ENCODE measurements at places on chromosomes 2 and 18. TPM values are rescaled to one million over a fixed set of nuclear protein-coding genes. Genes with fewer than 3 reads are reported as not detected.

DNA sequence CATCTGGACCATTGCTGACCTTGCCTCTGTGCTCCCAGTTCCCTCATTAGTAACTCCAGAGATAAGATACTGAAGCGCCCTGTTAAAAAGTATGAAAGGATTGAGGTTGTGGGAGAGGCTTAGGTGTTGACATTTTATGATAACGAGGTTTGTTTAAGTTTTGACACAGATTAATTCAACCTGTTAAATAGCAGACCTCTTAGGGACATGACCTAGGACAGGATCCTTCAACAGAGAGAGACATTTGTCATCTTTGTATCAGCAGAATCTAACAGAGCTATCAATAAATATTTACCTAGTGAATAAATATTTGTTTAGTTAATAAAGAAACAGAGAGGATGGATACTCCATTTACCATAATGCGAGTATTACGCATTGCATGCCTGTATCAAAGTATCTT, 99.5 kb downstream of the DCC start:
- no peaks in the 10 kb centered on the region for H3K36me3 ChIP-seq
- no peak for DNase-seq
- no peak overlapping the region for H3K27ac ChIP-seq
- 0 out of 2 replicates have a peak, but pooled peaks cover 2% of the 10 kb centered on the region for H3K4me1 ChIP-seq

DNA sequence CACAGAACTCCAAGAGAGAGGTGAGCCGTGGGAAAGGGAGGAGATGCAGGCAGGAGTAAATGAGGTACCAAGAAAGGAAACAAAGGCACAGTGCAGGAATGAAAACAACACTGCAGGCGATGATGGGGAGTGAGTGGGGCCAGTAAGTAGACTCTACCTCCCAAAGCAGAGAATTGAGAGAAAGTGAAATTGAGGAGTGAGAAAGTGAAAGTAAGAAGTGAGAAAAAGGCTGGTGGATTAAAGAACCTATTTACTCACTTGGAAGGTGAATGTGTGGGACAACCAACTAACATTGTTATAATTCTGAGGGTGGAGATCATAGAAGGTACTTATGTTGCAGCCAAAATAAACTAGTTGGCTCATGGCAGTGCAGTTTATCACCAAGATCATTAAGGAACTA, 193.1 kb upstream of the TMEM200C start:
- H3K27ac ChIP-seq: no peak overlapping the region
- no peak overlapping the region for H3K4me3 ChIP-seq
- DNase-seq: no peak
- no peaks in the 10 kb centered on the region for H3K4me1 ChIP-seq

DNA sequence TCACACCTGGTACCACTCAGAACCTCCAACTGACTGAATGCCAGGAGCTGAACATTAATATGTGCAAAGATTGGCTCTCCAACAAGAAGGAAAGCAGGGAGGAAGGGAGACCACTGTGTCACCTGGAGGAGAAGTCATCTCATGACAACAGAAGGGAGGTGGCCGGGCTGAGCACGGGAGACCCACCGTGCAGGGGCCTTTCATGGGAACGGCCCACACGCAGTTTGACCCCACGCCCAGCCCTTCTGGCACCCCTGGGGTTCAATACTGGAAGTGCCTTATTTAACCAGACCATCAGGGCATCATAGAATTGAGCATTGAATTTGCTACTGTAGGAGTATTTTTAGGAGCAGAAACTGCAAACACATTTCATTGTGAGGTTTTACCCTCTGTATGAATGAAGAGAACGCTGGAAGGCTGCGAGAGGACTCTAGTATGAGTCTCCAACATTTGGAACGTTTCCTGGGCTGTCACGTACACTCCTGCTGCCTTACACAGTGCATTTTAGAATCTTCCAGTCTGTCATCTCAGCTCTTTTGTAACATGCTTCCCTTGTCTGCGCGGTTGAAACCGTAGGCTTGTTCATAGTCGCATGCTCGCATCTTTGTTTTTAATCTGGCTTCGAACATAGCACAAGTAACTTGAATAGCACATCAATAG, 132.1 kb downstream of the NFATC1 start:
- no peak for DNase-seq
- H3K36me3 ChIP-seq: no peaks in the 10 kb centered on the region
- H3K27me3 ChIP-seq: no peaks in the 10 kb centered on the region
- no peak overlapping the region for H3K27ac ChIP-seq
- no peak overlapping the region for H3K4me3 ChIP-seq

DNA sequence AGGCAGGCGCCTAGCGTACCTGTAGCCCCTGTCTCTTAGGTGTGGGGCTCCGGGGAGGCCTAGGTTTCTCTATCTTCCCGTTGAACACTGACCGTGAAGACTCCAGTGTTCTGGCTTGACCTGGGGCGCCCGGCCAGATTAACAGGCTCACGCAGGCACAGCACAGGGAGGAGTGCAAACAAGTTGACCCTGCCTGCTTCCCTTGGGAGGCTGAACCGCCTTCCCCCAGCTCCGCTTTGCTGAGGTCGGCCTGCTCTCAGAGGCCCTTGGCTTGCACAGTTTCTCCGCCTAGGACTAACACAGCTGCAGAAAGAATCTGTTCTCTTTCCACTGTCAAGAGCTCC, 567 bp downstream of the PCYOX1 start:
- peak; percentile 35 for DNase-seq
- peaks cover 9% of the 10 kb centered on the region for H3K4me1 ChIP-seq
- 0 out of 2 replicates have a peak, but pooled peaks cover 9% of the 10 kb centered on the region for H3K36me3 ChIP-seq
- H3K27ac ChIP-seq: no peak overlapping the region

GRCh38 chr2:126431136-126431535, 224.8 kb upstream of the GYPC start:
- H3K4me1 ChIP-seq: no peaks in the 10 kb centered on the region
- H3K27ac ChIP-seq: no peak overlapping the region
- no peaks in the 10 kb centered on the region for H3K36me3 ChIP-seq
- no peaks in the 10 kb centered on the region for H3K27me3 ChIP-seq
- H3K4me3 ChIP-seq: no peak overlapping the region

DNA sequence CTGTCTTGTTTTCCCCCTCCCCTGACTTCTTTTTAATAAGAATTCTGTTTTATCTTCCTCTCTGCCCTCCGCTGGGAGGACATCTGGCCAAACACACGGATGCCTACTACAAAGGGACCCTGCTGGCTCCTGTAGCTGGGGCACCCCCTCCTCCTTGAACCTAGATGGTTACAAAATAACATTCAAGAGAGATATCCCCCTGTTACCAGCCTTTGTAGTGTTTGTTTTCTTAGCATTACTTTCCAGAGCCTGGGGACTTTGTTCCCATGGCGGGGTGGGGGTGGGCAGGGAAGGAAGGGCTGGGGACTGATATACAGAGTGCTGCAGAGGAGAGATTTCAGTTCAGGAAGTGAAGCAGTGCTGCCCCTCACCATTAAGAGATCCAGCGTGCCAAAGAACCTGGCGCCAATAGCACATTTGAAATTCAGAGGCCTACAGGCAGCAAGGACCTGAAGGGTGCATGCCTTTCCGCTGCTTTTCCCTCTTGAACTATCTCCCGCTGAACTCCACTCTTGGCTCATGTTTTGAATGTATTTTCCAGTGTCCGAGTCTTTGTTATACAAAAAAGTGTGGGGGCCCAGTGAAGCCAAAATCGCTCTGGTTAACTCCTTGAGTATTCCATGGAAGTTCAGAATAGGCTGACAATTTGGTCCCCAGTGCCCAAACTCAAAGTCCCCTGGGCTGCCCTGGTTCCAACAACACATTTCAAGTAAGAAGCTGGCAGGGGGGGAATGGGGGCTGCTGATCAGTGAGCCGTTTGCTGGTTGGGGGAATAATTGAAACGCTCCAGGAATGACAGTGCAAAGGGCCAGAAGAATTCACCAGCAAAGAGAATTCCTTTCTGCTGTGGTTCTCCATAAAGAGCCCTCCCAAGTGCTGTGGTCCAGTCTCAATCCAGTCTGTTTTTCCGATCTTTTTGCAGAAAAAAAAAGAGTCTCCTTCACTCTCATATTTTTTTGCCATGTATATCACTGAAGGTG, 94.8 kb upstream of the THOC1 start:
- H3K27me3 ChIP-seq: no peaks in the 10 kb centered on the region
- H3K36me3 ChIP-seq: no peaks in the 10 kb centered on the region
- H3K4me3 ChIP-seq: no peak overlapping the region
- H3K4me1 ChIP-seq: peaks cover 19% of the 10 kb centered on the region
- no peak overlapping the region for H3K27ac ChIP-seq

GRCh38 chr2:102262216-102263129, 48.9 kb upstream of the IL1RL1 start:
- no peaks in the 10 kb centered on the region for H3K36me3 ChIP-seq
- H3K27me3 ChIP-seq: no peaks in the 10 kb centered on the region
- no peak overlapping the region for H3K4me3 ChIP-seq
- no peak for DNase-seq
- no peaks in the 10 kb centered on the region for H3K4me1 ChIP-seq

DNA sequence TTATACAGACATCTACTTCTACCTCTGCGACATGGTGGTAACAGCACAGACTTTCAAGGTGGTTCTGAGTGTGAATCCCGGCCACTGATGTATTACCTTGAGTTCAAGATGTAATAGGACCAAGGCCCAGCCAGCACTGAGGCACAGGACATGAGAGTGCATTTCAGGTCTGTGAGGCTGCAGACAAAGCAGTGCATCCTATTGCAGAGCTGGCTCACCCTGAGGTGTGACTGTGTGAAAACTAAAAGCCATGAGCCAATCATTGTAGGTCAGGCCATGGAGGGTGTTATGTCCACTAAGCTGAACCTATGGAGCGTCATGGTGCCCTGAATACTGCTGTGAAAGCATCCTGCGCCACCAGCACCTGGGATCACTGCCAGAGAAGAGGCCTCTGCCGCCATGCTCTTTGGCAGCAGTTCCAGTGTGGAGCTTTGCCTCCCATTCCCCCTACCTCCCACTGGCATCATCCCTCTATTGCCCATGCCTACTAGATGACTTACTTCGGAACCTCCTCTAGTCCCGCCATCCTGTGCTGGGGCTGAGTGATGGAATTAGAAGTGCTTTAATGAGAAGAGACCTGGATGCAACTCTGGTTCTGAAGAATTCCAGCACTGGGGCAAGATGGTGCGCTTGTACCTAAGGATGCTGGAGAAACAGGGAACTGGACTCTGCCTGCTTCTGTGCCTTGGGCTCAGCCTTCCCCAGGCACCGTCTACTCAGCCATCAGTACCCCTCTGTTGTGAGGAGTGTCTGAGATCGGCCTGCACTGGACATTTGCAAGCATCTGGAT, 112.0 kb upstream of the RMDN2 start:
- H3K27me3 ChIP-seq: no peaks in the 10 kb centered on the region
- H3K27ac ChIP-seq: no peak overlapping the region
- H3K36me3 ChIP-seq: no peaks in the 10 kb centered on the region
- no peak for DNase-seq
- H3K4me1 ChIP-seq: no peaks in the 10 kb centered on the region

DNA sequence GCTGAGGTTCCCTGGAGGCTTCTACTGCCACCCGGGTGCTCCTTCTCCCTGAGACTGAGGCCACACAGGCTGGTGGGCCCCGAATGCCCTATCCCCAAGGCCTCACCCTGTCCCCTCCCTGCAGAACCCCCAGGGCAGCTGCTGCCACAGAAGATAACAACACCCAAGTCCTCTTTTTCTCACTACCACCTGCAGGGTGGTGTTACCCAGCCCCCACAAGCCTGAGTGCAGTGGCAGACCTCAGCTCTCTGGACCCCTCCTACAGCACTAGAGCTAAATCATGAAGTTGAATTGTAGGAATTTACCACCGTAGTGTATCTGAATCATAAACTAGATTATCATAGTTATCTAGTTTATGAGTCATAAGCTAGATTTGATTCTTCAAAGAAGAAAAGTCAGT, 7.3 kb upstream of the CENPA start:
- no peak overlapping the region for H3K27ac ChIP-seq
- H3K4me1 ChIP-seq: no peaks in the 10 kb centered on the region
- H3K27me3 ChIP-seq: no peaks in the 10 kb centered on the region
- H3K4me3 ChIP-seq: no peak overlapping the region

- no peak overlapping the region for H3K27ac ChIP-seq
- no peaks in the 10 kb centered on the region for H3K36me3 ChIP-seq
- H3K4me1 ChIP-seq: peaks cover 4% of the 10 kb centered on the region
- no peak overlapping the region for H3K4me3 ChIP-seq
- no peak for DNase-seq
These were observed 143.8 kb upstream of the ARL4C start for GRCh38 chr2:234640657-234641056.

- no peak overlapping the region for H3K27ac ChIP-seq
- H3K27me3 ChIP-seq: no peaks in the 10 kb centered on the region
- no peaks in the 10 kb centered on the region for H3K4me1 ChIP-seq
- H3K4me3 ChIP-seq: no peak overlapping the region
These were observed 20.8 kb downstream of the IMMT start for GRCh38 chr2:86174445-86174844.

- no peaks in the 10 kb centered on the region for H3K36me3 ChIP-seq
- no peak for DNase-seq
- H3K27me3 ChIP-seq: no peaks in the 10 kb centered on the region
These were observed 335.9 kb upstream of the NT5C1B start for GRCh38 chr2:18925296-18925695.

- H3K27me3 ChIP-seq: no peaks in the 10 kb centered on the region
- DNase-seq: peak; percentile 14
These were observed 107.9 kb downstream of the PRKCE start for GRCh38 chr2:45759310-45759851.

The PER2 gene
- polyA plus RNA-seq: 2.2 TPM

The SPP2 gene
- not detected for polyA plus RNA-seq

The NXPH2 gene
- 2.7 TPM for polyA plus RNA-seq

The TNFAIP6 gene
- 6.7 TPM for polyA plus RNA-seq
